Activated gamma-delta T cell treated with Interleukin-2 at 50 U/mL for 16 hours (primary cell): ENCODE measurements at places on chromosomes 16 and 17.

DNA sequence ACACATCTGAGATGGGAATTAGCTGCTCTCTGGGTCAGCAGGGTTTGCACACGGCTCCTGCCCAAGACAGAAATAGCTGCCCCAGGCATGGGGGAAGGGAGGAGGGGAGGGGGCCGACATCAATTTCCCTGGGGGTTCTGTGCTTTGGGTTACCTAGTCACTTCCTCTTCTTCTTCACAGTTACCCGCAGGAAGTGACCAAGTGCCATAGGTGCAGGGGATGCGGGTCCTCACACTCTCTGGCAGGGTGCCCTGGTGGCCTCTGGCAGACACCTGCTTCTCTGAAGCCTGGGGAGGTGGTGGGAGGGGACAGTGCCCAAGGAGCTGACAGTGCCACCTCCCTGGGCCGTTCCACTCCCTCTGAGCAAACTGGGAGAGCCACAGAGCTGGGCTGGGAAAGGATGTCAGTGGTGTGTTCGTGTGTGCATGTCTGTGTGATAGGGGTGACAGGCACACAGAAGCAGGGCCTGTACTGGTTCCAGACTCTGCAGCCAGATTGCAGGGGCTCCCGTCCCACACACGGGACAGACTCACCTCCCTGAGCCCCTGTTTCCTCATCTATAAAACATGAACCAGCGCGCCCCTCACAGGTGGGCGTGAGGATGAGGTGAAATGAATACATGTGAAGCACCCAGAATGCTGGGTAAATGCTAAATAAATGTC, 18.2 kb downstream of the SCN4A start:
- peak; percentile 64 for DNase-seq

- DNase-seq: no peak
These were observed 603 bp downstream of the RGS11 start for GRCh38 chr16:275041-275641.

GRCh38 chr16:89823087-89823823, 5.0 kb upstream of the SPIRE2 start:
- no peak for DNase-seq

DNA sequence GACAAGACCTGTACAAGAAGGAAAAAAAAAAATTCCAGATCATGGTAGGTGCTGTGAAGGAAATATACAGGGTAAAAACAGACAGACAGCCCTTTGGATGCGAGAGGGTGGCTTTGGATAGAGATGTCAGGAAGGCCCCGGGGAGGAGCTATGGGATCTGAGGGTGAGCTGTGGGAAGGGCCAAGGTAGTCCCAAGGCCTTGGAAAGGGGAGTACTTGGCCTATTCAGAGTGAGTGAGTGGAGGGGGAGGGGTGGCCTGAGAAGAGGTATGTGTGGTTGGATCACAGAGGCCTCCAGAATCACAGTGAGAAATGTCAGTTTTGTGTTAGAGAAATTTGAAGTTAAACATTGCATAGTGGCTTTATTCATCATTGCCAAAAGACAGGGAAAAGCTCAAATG, 31.2 kb upstream of the AKTIP start:
- no peak for DNase-seq

- no peak for DNase-seq
These were observed 40.4 kb downstream of the ZNF778 start for GRCh38 chr16:89257757-89258465.

DNA sequence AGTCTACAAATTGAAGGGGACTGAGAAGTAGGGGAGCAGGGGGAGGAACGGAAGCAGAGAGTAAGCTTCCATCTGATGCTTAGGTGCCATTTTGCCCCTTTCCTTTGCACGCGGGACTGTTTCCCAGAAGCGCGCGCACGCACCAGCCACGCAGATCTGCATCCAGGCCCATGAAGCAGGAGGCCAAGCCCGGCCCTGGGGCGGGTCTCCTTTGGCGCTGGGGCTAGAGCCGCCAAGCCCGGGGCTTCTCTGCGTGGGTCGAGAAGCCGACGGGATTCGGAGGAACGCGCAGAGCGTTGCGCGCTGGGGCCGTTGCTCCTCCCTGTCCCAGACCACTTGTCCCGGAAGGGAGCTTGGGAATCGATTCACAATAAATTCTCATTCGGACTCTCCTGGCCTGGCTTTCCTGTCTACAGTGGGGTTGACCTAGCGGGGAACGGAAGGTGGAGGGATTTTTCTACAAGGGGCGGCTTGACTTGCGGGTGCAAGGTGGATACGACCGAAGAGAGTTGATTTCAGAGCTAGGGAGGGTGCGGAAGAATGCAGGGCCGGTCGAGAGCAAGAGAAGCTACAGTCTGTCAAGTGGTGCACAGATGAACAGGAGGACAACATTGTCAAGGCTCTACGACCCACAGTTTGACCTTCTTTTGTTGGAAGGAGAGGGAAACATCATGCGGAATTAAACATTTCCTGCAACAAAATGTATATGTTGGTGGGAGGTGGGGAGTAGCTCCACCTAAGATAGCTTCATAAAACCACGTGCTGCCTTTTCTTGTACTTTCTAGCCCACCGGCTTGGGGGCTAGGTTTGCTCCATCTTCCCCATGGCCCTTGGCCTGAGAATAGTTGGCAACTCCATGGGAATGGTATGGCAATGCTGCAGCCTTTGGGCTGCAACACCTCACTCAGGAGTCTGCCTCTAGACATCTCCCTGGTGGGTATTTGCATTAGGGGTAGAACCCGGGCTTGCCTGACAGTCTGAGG, 4.5 kb downstream of the HOXB9 start:
- no peak for DNase-seq

DNA sequence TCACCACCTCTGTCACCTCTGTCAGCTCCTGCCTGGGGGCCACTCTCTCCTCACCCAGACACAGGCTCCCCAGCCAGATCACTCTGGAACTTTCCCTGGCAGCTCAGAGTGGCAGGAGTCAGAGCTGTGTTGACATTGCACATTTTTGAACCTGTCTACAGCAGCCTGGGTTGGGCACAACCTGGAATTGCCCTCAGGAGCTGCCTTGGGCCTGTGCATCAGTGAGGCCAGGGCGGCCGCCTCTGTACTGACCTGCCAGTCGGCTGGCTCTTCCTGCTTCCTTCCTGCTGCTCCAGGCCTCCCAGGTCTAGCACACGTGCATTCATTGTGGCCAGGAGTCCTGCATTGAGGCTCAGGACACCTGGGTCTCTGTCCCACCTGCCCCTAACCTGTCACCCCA, 14.2 kb upstream of the TMEM11 start:
- no peak for DNase-seq

GRCh38 chr17:69213059-69213813, 15.4 kb downstream of the ABCA10 start:
- no peak for DNase-seq

- DNase-seq: no peak
These were observed 34.1 kb downstream of the ITFG1 start for GRCh38 chr16:47426806-47427205.

- no peak for DNase-seq
These were observed 9.4 kb downstream of the C17orf100 start for GRCh38 chr17:6660805-6661463.

- no peak for DNase-seq
These were observed 32.2 kb downstream of the ADAMTS18 start for GRCh38 chr16:77402672-77403071.

DNA sequence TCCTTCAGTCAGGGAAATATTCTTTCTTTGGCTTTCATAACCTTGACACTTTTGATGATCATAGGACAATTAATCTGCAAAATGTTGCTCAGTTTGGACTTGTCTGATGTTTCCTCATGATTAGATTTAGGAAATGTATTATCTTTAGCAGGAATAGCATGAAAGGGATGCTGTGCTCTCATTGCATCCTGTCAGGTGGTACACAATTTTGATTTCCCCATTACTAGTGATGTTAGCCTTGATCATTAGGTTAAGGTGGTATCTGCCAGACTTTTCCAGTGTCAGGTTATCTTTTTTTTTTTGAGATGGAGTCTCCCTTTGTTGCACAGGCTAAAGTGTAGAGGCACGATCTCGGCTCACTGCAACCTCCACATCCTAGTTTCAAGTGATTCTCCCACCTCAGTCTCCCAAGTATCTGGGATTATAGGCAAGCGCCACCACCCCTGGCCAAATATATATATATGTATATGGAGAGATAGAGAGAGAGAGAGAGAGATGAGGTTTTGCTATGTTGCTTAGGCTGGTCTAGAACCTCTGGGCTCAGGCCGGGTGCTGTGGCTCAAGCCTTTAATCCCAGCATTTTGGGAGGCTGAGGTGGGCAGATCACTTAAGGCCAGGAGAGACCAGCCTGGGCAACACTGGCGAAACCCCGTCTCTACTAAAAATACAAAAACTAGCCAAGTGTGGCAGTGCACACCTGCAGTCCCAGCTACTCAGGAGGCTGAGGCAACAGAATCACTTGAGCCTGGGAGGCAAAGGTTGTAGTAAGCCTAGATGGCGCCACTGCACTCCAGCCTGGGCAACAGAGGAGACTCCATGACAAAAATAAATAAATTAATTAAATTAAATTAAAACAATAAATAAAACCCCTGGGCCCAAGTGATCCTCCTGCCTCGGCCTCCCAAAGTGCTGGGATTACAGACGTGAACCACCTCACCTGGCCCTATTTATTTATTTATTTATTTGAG, 15.8 kb upstream of the CAVIN1 start:
- DNase-seq: peak; percentile 27

- no peak for DNase-seq
These were observed 46.6 kb downstream of the MSI2 start for GRCh38 chr17:57302690-57303465.

- no peak for DNase-seq
These were observed 933.5 kb upstream of the SOX9 start for GRCh38 chr17:71187145-71187878.

- no peak for DNase-seq
These were observed 22.5 kb downstream of the WWP2 start for GRCh38 chr16:69784586-69784985.

- DNase-seq: no peak
These were observed 257.3 kb downstream of the CA10 start for GRCh38 chr17:51901242-51901641.

DNA sequence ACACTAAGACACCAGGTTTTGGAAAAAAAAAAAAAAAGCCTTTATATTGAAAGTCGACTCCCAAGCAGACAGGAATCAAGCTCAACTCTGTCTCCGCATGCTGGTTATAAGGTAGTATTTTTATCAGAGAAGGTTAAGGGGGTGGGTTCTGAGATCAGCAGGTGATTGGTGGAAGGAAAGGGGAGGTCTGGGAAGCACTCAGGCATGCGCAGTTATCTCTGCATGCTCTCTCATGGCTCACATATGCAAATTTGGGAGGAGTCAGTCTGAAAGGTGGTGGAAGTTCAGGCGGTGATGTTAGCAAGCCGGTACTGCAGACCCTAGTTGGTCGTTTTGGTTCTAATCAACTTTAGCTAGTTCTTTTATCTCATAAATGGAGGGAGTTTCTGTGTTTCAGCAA, 357.6 kb upstream of the C16orf82 start:
- no peak for DNase-seq

DNA sequence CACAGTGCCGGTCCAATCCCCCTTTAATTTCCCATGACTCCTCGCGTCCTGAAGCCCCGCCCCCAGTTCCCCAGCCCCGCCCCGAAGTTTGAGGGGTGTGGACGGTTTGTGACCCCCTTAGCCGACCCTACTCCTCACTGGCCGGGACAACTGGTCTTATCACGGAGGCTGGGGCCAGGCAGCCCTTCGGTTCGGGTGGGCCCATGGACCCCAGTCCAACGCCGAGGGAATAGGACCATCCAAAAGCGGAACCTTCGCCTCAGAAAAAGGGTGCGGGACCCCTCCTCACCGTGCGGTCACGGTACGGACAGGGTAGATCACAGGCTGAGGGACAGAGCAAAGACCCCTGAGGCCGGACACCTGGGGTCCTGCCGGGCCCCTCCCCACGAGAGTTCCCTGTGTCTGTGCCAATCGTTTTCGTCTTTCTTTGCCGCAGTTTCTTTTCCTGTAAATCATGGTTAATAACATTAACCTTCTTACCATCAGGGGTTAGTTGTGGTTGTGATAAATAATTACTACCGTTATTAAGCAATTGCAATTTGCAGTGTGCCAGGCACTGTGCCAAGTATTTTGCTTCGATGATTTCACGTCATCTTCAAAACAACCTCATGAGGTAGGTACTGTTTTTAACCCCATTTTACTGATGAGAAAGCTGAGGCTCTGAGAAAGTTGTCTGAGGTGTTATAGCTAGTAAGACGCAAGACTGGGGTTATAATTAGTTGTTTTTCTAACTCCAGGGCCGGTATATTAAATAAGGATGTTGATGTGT, 543 bp downstream of the TMUB2 start:
- DNase-seq: no peak
